Osteoblast (primary cell): ENCODE measurements at places on chromosomes 7 and 10. TPM values are rescaled to one million over a fixed set of nuclear protein-coding genes. Genes with fewer than 3 reads are reported as not detected.

The GTF2I gene
- 143 and 153 TPM in 2 replicates for total RNA-seq

The IL6 gene
- 37.4 and 52.8 TPM in 2 replicates for total RNA-seq

The TMEM26 gene
- 6.5 and 10.3 TPM in 2 replicates for total RNA-seq

The CALHM3 gene
- not detected in 2 replicates for total RNA-seq

The TUBAL3 gene
- total RNA-seq = not detected in 2 replicates

The SMARCD3 gene
- total RNA-seq = 37.4 and 40.2 TPM in 2 replicates

The SPDYE5 gene
- total RNA-seq = under 0.01 TPM in 1 of 2 replicates, not detected in the other

GRCh38 chr7:40722242-40722641 is 587.4 kb downstream of the SUGCT start:
- no peak for DNase-seq

DNA sequence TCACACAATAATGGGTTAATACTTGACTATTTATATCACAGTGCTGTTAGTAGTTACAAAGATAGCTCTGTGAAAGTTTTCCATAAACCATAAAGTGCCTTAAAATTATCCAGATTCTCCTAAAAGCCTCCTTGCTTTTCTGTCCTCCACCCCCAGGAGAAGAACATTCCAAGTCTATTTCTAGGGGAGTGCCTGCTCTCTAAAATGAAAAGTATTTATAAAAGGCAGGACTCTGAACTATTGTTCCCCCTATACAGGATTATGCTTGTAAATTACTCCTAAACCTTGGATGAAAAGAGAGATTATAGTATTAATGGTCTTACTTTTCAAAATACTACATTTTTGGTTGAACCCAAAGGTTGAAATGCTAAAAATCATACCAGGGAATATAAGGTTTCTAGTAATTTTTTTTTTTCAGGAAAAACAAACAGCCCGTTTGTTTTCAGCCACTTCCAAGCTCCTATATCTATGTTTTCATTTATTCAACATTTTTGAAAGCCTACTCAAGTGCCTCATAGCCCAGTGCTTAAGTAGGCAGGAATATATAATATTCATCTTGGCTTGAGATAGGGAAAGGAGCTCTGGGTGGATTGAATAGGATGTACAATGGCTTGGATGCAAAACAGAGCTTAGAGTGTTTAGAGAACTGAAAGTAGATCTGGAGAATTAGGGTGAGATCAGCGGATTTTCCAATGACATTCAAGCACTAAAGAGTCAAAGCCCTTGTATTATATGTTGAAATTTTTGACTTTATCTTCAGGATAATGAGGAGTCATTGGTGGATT is 320.7 kb downstream of the GPR37 start:
- DNase-seq = no peak

DNA sequence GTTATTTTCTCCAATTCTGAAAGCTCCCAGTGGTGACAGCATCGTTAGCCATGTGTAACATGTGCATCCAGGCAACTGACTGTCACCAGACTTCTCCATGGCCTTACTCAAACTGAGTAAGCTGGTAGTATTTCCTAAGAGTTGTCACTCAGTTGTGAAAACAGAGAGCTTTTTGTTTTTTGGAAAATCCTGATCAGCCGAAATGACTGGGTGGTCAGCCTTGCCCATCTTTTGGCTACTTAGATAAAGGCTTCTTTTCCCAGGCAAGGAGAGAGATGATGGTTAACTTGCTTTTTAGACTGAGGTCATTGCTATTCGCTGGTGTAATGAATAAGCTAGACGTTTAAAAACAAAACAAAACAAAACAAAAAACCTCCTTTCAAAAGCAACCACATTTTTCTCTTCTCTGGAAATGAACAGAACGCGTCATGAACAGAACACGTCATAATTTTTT is 159.5 kb upstream of the KLF14 start:
- DNase-seq = peak; percentile 76

- no peak for DNase-seq
Measured at GRCh38 chr7:148253629-148254028, 336.9 kb upstream of the C7orf33 start.

DNA sequence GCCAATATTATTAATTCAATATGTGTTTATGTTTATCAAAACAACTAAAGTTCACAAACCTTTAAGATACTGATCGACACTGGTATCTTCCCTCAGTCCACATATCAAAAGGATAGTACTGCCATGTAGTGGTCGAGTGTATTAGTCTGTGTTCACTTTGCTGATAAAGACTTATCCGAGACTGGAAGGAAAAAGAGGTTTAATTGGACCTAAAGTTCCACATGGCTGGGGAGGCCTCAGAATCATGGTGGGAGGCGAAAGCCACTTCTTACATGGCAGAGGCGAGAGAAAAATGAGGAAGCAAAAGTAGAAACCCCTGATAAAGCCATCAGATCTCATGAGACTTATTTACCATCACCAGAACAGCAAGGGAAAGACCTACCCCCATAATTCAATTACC is 325.4 kb upstream of the PHF14 start:
- no peak for DNase-seq

- no peak for DNase-seq
Measured at GRCh38 chr10:49474901-49475300, 64.0 kb downstream of the ERCC6 start.

DNA sequence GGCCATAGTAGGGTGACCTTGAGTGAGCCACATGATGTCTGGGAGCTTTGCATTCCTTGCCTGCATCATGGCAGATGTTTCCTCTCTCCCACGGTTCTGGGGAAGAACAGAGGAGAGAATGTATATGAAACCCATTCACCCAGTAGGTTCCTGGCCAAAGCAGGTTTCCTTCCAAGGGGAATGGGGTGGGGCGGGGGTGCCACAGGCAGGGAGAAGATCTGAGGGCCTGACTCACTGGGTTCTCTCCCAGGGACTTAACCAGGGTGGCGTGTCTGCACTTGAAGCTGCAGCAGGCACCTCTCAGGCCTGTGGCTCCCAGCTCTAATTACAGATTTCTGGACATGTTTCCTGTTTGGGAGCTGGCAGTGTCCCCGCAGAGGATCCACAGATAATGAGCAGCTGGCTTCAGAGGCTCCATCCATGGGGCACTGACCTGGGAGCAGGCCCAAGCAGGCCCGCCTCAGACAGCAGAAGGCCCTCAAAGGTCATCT is 50.2 kb upstream of the ZMIZ1 start:
- DNase-seq = no peak

GRCh38 chr7:38306171-38306570 is 32.7 kb upstream of the TARP start:
- no peak for DNase-seq

GRCh38 chr7:143321734-143322133 is 5.8 kb downstream of the CLCN1 start:
- no peak for DNase-seq

GRCh38 chr10:50506861-50507573 is 116.7 kb downstream of the SGMS1 start:
- no peak for DNase-seq
